Caki2 (cell line): ENCODE measurements at places on chromosomes 12 and 14. TPM values are rescaled to one million over a fixed set of nuclear protein-coding genes. Genes with fewer than 3 reads are reported as not detected.

DNA sequence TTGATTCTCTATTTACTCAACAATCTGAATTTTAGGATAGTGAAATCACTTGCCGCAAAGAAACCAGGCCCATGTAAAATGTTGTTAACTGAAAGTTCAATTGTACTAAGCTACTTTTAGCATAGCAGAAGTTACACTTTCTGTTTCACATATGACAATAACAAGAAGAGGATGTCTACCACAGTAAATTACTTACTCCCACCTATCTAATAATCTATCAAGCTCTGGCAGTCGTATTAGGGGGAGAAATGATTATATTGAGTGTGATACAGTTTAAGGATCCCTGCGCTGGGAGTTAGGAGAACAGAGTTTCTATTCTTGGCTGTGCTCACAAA is 66.5 kb upstream of the CAND1 start:
- no peak for DNase-seq

The PIANP gene
- not detected in 2 replicates for total RNA-seq

The CCDC197 gene
- total RNA-seq: not detected in 2 replicates

The SCAF11 gene
- 53.2 and 71.4 TPM in 2 replicates for total RNA-seq

The NRL gene
- 1.8 TPM in 1 of 2 replicates, not detected in the other for total RNA-seq

The CKB gene
- total RNA-seq: 14.8 and 25.2 TPM in 2 replicates

The TMEM233 gene
- not detected in 2 replicates for total RNA-seq

DNA sequence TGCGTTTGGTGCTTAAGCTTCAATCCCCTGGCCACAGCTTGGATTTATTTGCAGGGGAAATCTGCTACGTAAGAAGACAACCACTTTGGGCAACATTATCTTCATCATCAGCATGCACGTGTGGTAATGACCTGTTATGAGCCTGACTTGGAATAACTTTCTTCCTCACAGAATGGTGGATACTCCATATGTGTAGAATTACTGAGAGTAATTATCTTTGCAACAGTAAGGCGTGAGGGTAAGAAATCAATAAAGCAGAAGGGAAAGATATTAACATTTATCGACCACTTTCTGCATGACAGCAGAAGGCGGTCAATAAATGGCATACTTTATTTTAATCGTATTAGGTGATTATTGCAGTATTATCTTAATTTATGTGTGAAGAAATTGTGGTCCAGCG is 152.7 kb downstream of the RGS6 start:
- DNase-seq: no peak

DNA sequence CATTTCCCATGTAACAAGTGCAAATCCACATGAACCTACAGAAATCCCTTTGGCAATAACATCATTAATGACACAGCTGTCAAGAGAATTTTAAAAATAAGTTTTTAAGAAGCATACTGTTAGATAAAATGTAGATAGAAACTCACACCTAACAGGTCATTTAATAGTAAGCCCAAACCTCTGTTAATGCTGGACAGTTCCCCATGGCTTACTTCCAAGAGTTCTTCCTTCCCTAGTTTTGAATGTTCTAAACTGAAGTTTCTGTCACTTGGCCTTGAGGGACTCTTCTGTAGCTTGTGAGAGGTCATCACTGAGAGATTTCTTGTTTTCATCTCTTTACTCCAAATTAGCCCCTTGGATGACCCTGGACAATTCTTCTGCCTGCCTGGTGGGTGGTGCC is 22.7 kb downstream of the OTX2 start:
- no peak for DNase-seq

DNA sequence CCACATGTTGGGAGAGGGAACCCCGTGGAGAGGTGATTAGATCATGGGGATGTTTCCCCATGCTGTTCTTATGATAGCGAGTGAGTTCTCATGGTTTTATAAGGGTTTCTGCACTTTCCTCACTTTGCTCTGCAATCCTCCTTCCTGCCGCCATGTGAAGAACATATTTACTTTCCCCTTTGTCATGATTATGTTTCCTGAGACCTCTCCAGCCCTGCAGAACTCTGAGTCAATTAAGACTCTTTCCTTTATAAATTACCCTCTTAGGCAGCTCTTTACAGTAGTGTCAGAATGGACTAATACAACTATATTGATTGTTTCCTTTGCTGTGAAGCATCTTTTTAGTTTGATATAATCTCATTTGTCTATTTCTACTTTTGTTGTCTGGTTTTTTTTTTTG is 13.1 kb upstream of the RASSF9 start:
- DNase-seq: no peak

GRCh38 chr14:71049435-71050133 is 142.3 kb downstream of the PCNX1 start:
- DNase-seq: no peak

- DNase-seq: no peak
These were observed 41.0 kb downstream of the TRAF3 start for GRCh38 chr14:102817942-102818940.

- DNase-seq: no peak
These were observed 7.7 kb upstream of the BCL7A start for GRCh38 chr12:122013791-122014590.

The RNASE3 gene
- not detected in 2 replicates for total RNA-seq

The FAM186B gene
- 0.64 TPM in 1 of 2 replicates, not detected in the other for total RNA-seq

GRCh38 chr14:53842938-53843337 is 113.7 kb downstream of the BMP4 start:
- peak; percentile 25 for DNase-seq

DNA sequence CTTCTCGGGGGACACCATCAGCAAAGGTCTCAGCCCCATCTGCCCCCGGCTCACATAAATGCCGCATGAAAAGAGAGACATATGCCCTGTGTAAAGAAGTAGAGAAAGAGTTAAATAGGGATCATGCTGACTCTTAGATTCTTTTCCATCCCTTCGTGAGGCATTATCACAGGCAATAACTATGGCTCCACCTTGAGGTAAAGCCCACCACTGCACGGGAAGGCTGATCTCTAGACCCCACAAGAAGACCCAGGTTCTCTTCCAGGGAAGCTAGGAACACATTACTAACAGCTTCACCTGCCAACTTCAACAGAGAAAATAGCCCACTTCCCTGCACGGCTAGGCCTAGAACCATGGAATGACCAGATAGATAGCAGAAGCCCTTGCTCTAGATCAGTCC is 14.1 kb upstream of the NOP2 start:
- DNase-seq: no peak

The OTX2 gene
- not detected in 2 replicates for total RNA-seq

The POTEM gene
- total RNA-seq: not detected in 2 replicates

GRCh38 chr14:88831284-88831683 is 6.8 kb downstream of the TTC8 start:
- DNase-seq: no peak

DNA sequence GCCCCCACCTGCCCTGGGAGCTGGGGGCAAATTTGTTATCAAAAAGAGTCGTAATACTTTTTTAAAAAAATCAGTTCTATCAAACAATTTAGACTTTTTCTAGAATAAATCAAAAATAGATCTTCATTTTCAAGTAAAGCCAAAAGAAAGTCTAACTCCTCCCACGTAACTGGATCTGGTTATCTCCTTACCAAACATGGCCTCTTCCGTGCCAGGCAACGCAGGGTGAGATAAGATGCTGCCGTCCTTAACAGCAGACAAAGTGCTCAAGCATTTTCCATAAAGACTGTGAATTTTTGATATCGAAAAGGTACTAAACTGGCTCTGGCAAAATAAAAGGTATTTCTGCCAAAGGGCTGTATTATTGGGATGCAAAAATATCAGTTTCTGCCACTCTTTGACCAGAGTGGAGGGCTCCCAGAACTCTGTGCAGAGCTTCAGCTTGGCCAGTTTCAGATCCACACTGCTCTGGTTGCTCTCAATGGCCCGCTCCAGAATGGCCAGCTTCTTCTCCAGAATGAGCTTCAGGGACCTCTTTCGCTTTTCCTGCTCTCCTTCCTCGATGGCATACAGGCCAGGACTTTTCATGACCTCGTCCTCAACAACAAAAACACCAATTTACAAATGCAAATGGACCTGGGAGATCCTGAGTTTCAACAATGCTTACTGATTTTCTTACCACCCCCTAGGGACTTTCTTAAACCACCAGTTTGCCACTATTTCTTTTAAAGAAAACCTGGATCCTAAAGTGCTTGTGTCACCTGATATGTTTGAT is 29.0 kb downstream of the NRDE2 start:
- DNase-seq: no peak

The OVCH1 gene
- total RNA-seq: not detected in 2 replicates

The OTOGL gene
- total RNA-seq: not detected in 2 replicates

- DNase-seq: no peak
These were observed 267.2 kb downstream of the PAWR start for GRCh38 chr12:79423560-79423959.

- no peak for DNase-seq
These were observed 148.1 kb downstream of the TSPAN9 start for GRCh38 chr12:3225154-3225795.

GRCh38 chr14:51513281-51513680 is 138.4 kb upstream of the FRMD6 start:
- no peak for DNase-seq

The NIN gene
- total RNA-seq: 7.0 and 11.0 TPM in 2 replicates

GRCh38 chr14:23154964-23155587 is 28.4 kb downstream of the SLC7A8 start:
- peak; percentile 23 for DNase-seq

The ANKRD33 gene
- not detected in 2 replicates for total RNA-seq

GRCh38 chr12:118023301-118023860 is 6.9 kb downstream of the RFC5 start:
- DNase-seq: no peak

GRCh38 chr14:48936362-48936761 is 649.8 kb downstream of the RPS29 start:
- DNase-seq: no peak

The TNFAIP2 gene
- 124 and 157 TPM in 2 replicates for total RNA-seq

- DNase-seq: peak; percentile 51
These were observed 118.5 kb downstream of the TTC7B start for GRCh38 chr14:90697577-90698206.

The AKAP5 gene
- total RNA-seq: 0.87 and 1.3 TPM in 2 replicates
